Calu3 (cell line): ENCODE measurements at places on chromosomes 11 and 22. TPM values are rescaled to one million over a fixed set of nuclear protein-coding genes. Genes with fewer than 3 reads are reported as not detected.
A peak's percentile ranks its signal among the peaks of the same experiment; 100 is the strongest.

The DSCAML1 gene
- total RNA-seq: 0.07 and 0.27 TPM in 2 replicates

DNA sequence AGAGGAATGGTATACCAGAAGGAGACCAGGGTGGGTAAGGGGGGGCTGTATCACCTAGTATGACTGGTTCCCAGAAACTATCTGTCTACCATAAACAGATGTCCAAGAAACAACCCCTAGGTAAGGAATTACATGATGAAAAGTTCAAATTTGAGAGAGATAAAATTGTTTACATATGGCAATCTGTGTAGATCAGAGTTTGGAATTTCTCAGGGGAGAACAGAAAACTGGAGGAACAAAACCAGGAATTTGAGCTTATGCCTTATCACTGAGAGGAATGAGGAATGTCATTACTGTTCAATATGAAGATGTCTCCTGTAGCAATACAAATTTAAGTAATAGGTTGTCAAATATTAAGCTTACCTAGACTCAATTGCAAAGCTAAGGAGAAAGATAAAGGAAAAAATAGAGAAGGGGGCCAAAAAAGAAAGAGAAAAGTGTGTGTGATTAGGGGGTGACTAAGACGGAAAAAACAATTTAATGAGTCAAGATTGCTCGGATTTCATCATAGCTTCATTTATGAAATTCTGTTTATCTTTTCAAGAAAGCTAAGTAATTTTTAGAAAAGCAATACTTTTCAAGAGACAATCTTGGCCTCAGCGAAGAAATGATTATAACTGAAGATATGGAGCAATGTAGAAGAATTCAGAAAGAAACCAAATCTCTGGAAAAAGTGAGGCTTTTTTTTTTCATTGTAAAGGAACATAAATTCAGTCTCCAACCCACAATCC lies 117.8 kb downstream of the APOL5 start:
- peaks cover 50% of the 10 kb centered on the region for H3K4me1 ChIP-seq
- peak overlapping the region; percentile 65 for H3K4me3 ChIP-seq
- DNase-seq: no peak
- H3K27me3 ChIP-seq: no peaks in the 10 kb centered on the region
- H3K27ac ChIP-seq: peak overlapping the region; percentile 42
- peaks cover 25% of the 10 kb centered on the region for H3K36me3 ChIP-seq

The MAPK11 gene
- total RNA-seq: 14.3 and 23.7 TPM in 2 replicates

DNA sequence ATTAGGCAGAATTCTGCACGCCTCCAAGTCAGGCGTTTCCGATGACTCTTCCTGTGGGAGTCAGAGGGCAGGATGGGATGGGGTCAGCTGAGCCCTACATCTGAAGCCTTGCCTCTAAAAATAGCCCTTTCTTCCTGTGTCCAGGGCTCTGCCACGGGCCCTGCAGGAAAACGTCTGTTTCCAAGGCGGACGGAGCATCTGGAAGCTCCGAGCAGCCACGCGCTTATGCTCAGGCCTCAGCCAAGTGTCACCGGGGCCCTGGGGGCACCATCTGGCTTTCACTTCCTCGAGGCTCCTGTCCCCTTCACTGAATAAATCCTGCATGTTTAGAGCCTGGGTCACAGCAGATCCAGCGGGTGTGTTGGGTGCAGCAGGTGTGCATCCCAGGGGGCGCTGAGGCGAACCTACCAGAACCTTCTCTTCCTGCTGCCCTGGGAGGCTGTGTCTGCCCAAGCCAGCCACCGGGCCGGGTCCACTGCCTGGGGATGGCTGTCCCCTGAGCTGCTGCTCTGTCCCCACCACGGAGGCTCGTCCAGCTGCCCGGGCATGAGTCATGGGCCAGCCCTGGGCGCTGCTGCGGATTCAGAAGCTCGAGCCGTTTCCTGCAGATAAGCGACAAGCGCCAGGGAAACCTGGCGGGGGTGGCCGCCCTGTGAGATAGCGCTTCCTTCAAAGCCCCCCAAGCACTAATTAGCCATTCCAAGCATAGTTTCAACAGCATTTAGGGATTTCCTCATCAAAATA lies 32.0 kb upstream of the LINC01488 start:
- H3K27me3 ChIP-seq: peaks cover 17% of the 10 kb centered on the region
- DNase-seq: peak; percentile 82
- H3K27ac ChIP-seq: no peak overlapping the region

DNA sequence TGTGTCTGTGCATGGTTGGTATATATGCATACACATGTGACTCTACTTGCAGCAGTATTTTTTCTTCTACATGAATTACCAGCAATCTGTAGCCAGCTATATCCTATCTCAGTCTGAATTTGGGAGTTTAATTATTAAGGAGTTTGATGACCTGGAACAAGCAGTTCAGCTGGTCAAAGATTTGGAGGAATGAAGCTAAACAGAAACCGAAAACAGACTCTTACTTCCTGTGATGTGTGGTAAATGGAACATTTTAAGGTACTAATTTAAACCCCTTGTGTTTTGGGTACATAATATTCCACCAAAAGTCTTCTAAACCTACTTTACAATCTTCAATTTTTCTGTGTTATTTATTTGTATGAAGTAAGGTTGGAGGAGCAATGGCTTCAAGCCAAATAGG lies 124.4 kb upstream of the PGR start:
- no peak overlapping the region for H3K4me3 ChIP-seq
- no peaks in the 10 kb centered on the region for H3K27me3 ChIP-seq
- no peak for DNase-seq
- H3K4me1 ChIP-seq: no peaks in the 10 kb centered on the region
- H3K36me3 ChIP-seq: no peaks in the 10 kb centered on the region

DNA sequence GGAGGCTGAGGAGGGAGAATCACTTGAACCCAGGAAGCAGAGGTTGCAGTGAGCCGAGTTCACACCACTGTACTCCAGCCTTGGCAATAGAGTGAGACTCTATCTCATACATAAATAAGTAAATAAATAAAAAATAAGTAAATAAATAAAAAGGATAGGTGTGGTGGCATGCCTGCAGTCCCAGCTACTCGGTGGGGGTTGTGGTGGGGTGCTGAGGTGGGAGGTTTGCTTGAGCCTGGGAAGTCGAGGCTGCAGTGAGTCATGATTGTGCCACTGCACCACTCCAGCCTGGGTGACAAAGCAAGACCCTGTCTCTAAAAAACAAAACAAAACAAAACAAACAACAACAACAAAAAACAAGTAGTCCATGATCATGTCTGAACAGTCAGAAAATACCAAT lies 3.1 kb downstream of the LARGE2 start:
- peaks cover 23% of the 10 kb centered on the region for H3K36me3 ChIP-seq
- no peak overlapping the region for H3K27ac ChIP-seq
- DNase-seq: no peak
- H3K27me3 ChIP-seq: no peaks in the 10 kb centered on the region

- H3K27ac ChIP-seq: no peak overlapping the region
- H3K4me1 ChIP-seq: peaks cover 33% of the 10 kb centered on the region
- no peak for DNase-seq
- no peaks in the 10 kb centered on the region for H3K27me3 ChIP-seq
- H3K36me3 ChIP-seq: peaks cover 14% of the 10 kb centered on the region
Observed at GRCh38 chr22:47088480-47089158, 326.2 kb downstream of the TBC1D22A start.

DNA sequence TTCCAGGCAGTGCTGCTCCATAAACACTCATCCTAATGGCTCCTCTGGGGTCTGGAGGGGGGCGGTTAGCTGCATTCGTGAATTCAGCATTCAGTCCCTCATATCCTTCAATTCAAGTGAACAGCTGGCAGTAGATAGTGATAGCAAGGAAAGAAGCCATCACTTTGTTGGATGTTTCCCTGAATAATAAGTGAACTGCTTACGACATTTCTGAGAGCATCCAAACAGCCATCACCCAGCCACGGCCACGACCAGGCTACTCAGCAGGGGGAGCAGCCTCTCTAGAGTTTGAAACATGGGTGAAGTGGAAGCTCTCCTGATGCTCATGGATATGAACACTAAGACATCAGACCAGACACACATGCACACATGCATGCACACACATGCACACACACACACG lies 163.6 kb downstream of the NTM start:
- no peak overlapping the region for H3K27ac ChIP-seq
- H3K27me3 ChIP-seq: no peaks in the 10 kb centered on the region
- no peaks in the 10 kb centered on the region for H3K36me3 ChIP-seq
- H3K4me1 ChIP-seq: no peaks in the 10 kb centered on the region

DNA sequence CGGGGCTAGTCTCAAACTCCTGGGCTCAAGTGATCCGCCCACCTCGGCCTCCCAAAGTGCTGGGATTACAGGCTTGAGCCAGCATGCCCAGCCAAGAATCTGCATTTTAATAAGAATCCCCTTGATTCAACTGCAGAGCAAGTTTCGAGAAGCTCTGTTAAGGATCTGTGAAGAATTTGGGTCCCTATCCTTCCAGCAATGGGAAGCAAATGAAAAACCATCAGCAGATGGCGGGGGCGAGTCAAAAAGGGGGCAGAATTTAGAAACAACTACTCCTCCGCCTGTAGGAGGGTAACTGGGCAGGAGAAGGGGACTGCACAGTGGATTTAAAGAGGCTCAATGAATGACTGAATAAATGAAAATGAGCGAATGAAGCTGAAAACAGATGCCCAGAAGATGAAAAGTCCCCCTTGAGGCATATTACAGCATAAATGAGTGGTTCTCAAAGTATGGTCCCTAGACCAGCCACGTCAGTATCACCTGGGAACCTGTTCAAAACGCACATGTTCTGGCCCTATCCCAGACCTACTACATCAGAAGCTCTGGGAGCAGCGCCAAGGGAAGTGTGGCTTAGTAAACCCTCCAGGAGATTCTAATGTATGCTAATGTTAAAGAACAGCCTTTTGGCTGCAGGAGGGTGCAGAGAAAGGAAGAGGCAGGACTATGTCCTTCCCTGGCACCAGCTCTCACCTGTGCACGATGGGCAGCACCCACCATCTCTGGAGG lies 15.0 kb downstream of the VWCE start:
- H3K4me3 ChIP-seq: no peak overlapping the region
- no peaks in the 10 kb centered on the region for H3K4me1 ChIP-seq
- DNase-seq: no peak
- peaks cover 66% of the 10 kb centered on the region for H3K27me3 ChIP-seq

DNA sequence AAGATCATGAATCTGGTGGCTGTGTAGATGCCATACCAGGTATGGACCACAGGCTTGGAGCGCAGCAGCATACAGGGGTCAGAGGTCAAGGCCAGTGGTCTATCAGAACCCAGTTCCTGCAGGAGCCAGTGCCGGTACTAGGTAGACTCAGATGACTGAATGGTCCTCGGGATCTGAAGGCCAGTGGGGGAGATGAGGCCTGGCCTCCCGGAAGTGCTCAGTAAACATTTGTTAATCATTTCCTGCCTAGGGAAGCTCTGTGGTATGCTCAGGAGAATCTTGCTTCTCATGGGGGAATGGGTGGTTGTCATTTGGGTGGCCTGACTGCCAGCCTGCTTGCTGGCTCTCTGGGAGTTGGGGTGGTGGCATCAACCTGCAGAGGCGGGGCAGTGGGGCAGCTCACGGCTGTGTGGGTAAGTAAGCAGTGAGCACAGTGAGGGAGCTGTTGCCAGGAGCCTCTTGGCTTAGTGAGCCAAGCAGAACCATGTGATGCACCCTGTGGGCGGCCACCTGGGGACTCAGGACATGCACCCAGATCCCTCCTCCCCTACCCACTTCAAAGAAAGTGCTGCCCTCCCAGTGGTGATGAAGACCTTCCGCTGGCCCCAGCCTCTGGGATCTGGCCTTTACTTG lies 33.0 kb downstream of the PTPRJ start:
- H3K36me3 ChIP-seq: no peaks in the 10 kb centered on the region
- DNase-seq: peak; percentile 46
- no peaks in the 10 kb centered on the region for H3K27me3 ChIP-seq
- peak overlapping the region; percentile 10 for H3K4me3 ChIP-seq
- no peak overlapping the region for H3K27ac ChIP-seq
- H3K4me1 ChIP-seq: peaks cover 46% of the 10 kb centered on the region

DNA sequence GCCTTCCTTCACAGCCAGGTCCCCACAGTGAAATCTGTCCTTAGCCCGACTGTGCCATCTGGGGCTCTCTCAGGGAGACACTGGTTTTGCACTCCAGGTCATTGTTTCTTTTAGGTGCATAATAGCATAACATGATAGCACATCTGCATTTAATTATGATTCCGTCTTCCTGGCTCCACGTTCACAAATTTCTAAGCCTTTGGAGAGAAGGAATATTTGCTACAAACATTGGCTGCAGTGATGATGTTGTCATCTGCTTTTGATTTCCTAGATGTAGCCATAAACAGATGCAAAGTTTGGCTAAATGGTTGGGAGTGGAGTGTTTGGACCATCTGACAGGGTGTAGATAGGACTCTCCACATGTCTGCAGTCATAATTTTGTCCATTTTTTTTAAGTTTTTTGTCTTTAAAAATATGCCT lies 12.0 kb upstream of the CAT start:
- H3K4me3 ChIP-seq: no peak overlapping the region
- no peaks in the 10 kb centered on the region for H3K4me1 ChIP-seq
- no peaks in the 10 kb centered on the region for H3K36me3 ChIP-seq
- H3K27me3 ChIP-seq: no peaks in the 10 kb centered on the region

DNA sequence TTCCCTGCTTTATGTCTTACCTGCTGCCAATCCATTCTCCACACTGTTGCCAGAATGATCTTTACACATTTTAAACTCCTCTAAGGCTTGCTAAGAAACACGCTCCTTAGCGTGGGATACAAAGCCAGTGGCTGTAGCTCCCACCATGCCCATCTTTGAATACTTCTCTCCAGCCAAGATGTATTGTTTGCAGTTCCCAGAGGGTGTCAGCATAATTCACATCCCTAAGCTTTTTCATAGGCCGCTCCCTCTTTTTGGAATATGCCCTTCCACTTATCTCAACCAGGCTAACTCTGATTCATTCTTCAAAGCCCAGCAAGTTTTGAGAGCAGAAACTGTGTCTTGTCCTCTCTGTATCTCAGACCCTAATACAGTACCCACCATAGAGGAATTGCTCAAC lies 8.1 kb upstream of the UPK2 start:
- H3K27ac ChIP-seq: no peak overlapping the region
- H3K4me3 ChIP-seq: no peak overlapping the region

DNA sequence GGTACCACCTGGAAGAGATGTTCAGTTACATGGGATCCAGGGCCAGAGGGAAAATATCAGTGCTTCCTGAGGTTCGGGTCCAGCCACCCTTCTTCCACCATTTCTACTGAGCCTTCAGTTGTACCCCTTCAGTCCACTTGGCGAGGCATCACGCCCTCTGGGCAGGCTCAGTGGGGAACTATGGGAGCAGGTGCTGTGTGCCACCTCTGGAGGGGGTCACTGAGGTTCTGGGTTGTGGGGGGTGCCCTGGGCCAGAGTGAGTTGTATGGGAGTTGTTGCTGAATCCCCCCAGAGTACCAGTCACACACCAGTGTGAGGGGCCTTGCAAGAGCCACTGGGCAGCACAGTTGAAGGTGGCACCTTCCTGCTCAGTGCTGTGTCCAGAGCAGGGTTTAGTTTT lies 2.7 kb upstream of the SREBF2 start:
- DNase-seq: no peak
- no peak overlapping the region for H3K4me3 ChIP-seq
- no peaks in the 10 kb centered on the region for H3K27me3 ChIP-seq
- no peak overlapping the region for H3K27ac ChIP-seq
- H3K36me3 ChIP-seq: peaks cover 34% of the 10 kb centered on the region

The CCDC87 gene
- 0.91 and 1.0 TPM in 2 replicates for total RNA-seq

GRCh38 chr11:106413222-106413621 lies 335.8 kb downstream of the AASDHPPT start:
- no peaks in the 10 kb centered on the region for H3K36me3 ChIP-seq
- no peak for DNase-seq
- H3K27me3 ChIP-seq: no peaks in the 10 kb centered on the region

The OR52I2 gene
- not detected in 2 replicates for total RNA-seq
